NCI-H460 (cell line): ENCODE measurements at places on chromosomes 12 and 14. TPM values are rescaled to one million over a fixed set of nuclear protein-coding genes. Genes with fewer than 3 reads are reported as not detected.

DNA sequence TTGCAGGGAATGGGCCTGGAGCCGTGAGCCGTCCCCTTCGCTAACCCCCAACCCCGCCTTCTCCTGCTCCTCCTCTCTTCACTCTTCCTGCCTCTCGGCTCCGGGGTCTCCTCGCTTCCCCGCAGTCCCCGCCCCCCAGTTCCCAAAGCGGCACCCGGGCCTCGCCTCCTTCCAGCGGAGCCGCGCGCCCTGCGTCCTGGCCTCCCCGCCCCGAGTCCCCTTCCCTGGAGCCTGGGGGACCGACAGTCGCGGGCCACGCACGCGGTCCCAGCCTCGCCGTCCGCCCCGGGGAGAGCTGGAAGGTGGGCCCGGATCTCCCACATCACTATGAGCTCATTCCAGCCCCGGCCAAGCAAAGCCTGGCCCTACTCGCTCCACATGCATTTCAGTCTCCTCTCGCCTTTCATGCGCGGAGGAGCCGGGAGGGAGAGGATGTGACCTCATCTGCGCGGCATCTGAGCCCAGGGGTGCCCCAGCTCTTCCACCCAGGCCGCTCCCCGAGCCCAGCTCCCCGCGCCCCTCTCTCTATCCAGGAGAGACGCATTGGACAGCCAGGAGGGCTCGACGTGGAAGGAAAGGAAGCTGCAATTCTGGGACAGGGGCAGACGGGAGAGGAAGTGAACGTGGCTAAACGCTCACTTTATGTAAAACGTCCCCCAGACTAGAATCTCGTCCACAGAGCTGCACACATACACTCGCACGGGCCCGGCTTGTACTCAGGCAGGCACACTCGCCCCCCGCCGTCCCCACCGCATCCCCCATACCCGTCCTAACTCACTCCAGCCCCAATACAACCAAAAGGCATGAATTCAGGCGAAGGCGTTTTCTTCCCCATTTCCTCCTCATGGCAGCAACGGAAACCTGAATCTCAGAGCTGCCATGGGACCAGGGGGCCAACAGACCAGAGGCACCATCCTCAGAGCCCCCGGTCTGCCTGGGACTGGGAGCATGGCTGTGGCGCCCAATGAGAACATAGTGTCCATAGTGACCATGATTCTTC lies 108.7 kb upstream of the CCND2 start:
- DNase-seq: no peak

FAIM2 gene
- total RNA-seq: 0.06 and 0.45 TPM in 2 replicates

DNA sequence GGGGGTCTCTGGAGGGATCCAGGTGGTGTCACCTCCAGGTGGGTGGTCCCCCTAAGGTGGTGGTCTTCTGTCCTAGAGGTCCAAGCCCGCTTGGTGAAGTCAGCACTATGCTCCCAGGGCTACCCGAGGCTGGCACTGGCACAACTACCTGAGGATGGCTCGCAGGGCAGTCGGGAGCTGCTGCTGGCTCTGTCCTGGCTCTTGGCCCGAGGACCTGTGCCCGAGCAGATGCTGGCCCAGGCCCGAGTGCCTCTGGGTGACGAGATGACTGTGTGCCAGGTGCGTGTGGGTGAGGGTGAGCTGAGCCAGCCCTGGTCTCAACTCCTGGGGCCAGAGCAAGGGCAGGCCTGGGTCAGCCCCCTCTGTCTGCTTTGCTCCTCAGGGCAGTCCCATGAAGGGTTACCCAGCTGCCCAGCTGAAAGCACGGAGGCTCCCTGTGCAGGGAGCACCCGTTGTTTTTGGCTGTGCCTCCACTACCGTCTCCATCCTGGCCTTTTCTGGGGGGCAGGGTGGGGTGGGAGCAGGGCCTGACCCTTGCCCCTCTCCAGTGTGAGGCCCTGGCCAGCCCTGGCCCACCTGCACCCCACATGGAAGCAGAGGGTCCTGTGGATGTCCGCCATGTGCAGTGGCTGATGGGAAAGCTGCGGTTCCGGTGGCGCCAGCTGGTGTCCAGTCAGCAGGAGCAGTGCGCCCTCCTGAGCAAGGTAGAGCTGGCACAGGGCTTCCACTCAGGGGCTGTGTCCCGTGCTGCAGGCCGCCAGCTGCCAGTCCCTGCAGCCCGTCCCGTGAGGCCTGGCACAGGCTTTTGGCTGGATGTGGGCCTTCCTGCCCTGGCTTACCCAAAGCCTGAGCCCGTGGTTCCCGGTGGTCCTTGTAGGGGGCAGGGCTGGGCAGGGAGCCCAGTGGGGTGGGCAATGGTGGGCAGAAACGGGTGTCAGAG lies 1.3 kb downstream of the TEDC1 start:
- no peak for DNase-seq

DNAJC22 gene
- total RNA-seq: 1.7 and 2.2 TPM in 2 replicates

- DNase-seq: peak; percentile 38
Measured at GRCh38 chr14:93163564-93163963, 21.1 kb downstream of the MOAP1 start.

DNA sequence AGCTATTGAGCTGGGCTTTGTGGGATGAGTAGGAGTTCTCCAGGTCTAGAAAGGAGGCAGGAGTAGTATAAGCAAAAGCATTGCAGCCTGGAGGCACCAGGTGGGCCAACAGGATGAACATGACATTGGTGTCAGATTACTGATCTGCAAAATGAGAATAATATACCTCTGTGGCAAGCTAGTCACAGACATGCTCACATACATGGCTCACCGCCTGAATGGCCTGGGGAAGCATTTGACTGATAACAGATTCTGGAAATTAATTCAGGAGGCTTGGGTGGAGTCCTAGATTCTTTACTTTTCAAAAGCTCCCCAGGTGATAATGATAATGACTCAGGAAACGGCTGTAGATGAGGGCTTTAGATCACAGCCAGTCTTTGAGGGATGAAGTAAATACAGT lies 709 bp downstream of the TCL1B start:
- DNase-seq: no peak

GALNT9 gene
- total RNA-seq: not detected in 2 replicates

GRCh38 chr12:94244165-94245133 lies 96.1 kb downstream of the PLXNC1 start:
- DNase-seq: no peak

DNA sequence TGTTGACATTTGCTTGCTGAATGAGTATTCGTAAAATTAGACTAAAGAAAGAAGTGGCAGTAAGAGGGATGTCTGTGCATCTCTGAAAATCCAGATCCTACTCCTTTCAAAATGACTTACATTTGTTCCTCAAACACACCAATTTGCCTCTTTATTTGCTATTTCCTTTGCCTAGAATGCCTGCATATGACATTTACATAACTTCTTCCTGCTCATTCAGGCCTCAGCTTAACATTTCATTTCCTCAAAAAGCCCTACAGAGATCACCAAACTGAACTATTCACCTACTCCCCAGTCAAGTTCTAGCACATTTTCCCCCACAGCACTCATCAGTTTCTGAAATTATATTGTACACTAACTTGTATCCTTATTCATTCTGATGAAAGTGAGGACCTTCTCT lies 907.2 kb downstream of the LRFN5 start:
- no peak for DNase-seq

- peak; percentile 61 for DNase-seq
Measured at GRCh38 chr12:95996034-95996658, at the start of gene HAL. Gene HAL (minus strand): TSS chr12:95996344. CDS start chr12:95995910, 434 bp downstream.

GRCh38 chr12:20398686-20399085 lies 30.3 kb downstream of the PDE3A start:
- DNase-seq: no peak

PPFIA2 gene
- total RNA-seq: not detected in 2 replicates

DNA sequence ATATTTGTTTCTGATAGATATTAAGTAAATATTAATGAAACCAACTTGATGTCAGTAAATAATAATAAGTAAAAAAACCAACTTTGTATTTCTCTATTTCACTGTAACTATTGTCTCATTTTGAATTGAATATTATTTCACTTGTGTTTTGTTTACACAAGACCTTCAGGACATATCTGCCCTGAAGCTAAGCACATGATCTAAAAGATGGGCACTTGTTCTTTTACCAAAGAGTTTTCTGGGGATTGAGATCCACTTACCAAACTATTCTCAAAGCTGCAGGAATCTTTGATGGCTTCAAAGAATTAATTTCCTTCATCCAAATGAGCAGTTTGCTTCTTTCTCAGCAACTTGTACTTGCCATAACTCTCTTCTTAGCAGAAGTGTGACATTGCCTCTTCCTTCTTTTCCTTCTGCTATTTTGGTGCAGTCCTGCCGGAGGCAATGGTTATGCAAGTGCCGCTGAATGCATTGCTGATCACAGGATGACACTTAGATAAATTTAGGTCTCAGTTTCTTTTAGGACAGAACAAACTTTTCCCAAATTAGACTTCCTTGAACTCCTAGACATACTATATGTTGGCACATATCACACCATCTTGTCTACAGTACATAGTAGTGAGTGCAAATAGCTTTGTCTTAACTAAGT lies 9.2 kb downstream of the FAR2 start:
- DNase-seq: no peak

DLST gene
- total RNA-seq: 55.5 and 63.0 TPM in 2 replicates

GRCh38 chr12:129997239-129997638 lies 93.4 kb upstream of the TMEM132D start:
- DNase-seq: no peak

- DNase-seq: no peak
Measured at GRCh38 chr12:89166525-89166934, 185.8 kb downstream of the DUSP6 start.

DNA sequence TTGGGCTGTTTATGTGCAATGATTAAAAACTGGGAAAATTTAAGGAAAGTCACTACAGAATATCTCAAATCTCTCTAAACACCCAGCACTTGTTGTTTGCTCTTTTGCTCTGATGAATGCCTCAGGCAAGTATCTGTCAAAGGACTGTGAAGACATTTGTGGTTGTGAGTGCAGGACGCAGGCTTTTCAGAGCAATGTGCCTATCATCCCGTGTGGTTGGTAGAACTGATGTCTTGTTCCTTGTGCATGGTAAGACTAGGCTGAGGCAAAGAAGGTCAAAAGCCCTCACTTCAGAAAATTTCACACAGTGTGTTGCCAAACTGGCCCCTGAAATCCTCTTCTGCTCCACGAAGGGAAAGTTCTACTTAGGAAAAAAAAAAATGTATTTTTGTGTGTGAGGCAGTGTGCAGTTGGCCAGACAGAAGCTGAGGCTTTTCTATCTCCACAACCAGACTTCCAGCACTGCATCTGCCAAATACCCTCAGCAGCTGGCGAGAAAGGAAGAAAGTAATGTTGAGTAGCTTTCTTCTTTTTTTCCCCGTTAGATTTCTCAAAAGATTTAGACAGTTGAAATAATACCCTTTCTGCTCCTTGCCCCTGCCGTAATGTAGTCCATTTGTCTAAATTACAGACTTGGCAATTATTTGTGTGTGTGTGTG lies 1103.1 kb downstream of the VRK1 start:
- no peak for DNase-seq

DNA sequence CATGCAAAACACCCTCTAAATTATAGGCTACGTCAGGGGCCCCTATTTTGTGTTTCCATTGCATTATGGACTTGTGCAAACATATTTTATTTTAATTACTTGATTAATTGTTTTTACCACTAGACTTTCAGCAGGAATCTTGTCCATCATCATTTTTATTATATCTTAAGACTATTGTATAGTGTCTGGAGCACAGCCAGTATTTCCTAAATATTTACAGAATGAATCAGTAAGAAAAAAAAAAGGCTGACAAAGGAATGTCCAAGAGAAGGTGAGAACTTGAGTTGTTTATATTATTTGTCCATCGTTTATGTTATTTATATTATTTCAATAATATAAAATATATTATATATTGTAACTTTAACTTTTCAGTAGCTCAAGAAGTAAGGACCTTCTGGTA lies 664.7 kb downstream of the SLC6A15 start:
- no peak for DNase-seq

DNA sequence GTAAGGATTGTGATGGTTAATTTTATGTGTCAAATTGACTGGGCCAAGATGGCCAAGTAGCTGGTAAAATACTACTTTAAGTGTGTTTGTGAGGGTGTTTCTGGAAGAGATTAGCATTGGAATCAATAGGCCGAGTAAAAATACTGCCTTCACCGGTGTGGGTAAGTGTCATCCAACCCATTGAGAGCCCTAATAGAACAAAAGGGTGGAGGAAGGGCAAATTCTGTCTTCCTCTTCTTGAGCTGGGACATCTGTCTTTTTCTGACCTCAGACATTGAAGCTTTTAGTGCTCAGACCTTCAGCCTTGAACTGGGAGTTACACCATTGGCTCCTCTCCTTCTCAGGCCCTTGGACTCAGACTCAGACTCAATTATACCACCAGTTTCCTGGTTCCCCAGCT lies 8.0 kb upstream of the ETV6 start:
- DNase-seq: no peak

COCH gene
- 27.8 and 28.2 TPM in 2 replicates for total RNA-seq
